Cardiac fibroblast (primary cell): ENCODE measurements at places on chromosomes 5 and 9.
A peak's percentile ranks its signal among the peaks of the same experiment; 100 is the strongest.

- DNase-seq, result no peak
These were observed 44.2 kb upstream of the STARD4 start for GRCh38 chr5:111556501-111556900.

DNA sequence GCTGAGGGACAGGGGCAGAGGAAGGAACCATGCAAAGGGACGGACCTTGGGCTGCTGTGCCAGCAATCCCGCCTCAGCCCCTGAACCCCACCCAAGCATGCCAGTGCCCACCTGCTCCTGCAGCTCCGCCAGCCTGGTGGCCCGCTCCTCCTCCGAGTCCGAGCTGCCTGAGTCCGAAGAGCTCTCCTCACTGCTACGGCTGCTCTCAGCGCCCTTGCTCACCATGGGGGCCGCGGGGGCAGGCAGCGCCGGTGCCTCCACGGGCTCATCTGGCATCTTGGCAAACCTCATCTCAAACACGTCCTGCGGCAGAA, 16.3 kb downstream of the BRD3OS start:
- DNase-seq, result no peak

- DNase-seq, result peak; percentile 49
These were observed 26.9 kb downstream of the GOLPH3 start for GRCh38 chr5:32147236-32147635.

DNA sequence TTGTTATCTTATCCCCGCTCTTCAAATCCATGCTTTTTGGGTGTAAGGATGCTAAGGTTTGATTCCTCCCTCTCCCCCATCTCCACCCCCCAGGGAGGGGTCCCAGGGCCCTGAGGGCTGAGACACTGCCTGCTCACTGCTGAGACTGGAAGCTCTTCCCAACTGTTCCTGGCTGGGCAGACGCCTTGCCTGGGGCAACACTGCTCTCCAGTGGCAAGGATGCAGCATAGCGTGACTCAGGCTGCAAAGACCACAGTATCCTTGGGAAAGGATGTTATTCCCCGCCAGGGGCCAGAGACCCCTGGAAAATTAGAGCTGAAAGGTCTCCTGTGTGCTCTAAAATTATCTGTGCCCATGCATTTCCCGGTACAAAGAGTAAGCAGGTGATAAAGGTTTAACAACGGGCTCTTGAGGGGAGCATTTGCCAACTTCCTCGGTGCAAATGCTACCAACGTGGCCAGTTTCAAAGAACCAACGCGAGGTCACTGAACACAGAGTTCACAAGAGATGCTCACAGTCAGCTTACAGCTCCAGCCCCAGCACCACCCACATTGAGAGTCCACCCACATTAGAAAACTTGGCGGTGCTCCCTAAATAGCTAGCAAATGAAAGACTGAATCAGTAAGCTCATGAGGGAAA, 271.9 kb downstream of the NSG2 start:
- peak; percentile 67 for DNase-seq

DNA sequence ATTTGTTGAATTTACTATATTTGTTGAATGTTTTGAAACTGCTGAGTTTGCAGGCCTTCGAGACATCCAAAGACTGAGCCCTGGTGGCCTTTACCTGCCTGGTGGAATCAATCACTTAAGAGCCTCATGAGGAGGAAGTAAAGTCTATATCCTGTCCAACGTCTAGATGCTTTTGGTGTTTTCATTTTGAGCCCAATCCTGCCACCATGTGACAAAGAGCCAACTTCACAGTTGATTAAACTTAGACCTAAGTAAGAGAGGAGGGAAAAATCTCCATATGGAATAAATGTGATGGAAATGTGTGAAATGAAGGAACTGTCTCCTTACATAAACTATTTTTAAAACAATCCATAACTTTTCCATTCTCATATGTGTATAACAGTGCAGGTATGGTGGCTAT, 220.1 kb downstream of the PRR16 start:
- peak; percentile 49 for DNase-seq

DNA sequence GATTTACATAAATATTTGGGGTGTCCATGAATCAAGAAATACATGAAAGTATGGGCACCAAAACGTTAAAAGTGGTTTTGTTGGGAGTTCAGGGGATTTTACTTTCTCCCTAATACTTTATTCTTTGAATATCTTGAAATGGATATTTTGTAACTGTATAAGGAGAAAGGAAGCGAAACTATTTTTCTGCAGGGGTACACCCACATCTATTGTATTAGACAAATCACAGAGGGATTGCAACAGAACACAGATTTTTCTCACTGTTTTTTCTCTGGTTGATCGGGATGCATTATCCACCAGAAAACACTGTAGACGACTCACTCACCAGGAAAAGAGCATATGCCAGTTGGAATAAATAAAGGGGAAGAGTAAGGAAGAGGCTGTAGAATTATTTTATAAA, 1.2 kb upstream of the RABGAP1 start:
- no peak for DNase-seq

DNA sequence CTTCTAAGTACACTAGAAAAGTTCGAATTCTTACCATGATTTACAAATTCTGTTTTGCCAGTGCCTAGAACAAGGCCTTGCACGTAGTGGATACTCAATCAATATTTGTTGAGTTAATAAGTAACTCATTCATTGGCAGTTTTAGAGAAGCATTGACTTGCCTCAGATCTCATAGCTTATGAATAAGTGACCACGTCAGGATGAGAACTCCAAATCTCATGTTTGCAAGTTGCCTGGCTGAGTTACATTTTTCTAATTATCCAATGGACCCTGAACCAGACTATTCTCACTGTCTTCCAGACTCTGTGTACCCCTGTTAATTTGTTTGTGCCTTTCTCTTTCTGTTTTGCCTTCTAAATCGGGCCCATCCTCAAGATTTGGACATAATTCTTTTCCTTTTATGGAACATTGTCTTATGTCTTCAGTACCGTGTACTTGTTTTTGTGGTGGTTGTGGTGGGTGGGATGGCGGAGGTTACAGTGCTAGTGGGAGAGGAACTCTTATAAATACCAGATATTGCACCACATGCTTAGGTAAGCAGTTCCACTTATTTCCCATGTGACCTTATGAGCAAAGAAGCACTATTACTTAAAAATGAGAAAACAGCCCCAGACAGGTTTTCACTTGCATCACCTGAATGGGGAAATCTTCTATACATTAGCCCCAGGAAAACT, 96.3 kb downstream of the UNC13B start:
- DNase-seq, result no peak

DNA sequence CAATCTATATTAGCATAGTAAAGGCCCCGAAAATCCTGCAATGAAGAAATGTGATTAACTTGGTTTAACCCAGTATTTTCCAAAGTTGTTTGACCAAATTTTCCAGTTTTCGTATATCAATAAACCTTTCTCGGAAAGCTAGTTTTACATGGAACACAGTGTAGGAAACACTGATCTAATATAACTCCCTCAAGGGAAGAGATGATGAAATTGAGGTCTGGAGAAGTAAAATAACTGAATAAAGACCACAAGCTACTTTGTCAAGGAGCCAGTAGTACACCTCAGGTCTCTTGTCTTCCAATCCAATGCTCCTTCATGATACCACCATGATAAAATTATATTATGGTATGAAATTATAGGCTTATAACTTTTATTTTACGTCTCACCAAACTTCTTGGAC, 118.1 kb upstream of the TARS1 start:
- peak; percentile 39 for DNase-seq

DNA sequence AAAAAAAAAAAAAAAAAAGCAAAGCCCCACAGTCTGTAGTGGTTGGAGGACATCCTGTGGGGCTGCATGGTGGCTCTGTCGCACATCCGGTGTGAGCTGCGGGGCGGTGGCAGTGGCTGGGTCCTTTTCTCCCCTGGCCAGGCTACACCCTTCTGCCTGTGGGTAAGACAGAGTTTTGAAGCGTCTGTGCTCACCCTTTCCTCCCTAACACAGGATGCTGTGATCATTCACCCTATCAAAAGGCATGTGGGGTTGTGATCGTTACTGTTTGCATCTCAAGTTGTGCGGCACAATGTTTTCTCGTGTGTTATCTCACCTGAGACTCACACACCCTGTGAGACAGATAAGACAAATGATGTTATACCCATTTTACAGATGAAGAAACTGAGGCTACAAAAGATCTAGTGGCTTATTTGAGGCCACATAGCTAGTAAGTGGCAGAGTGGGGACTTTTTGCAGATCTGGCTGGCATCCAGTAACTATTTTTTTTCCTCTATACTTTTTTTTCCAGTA, 17.5 kb downstream of the IRF1 start:
- DNase-seq, result no peak

GRCh38 chr9:37408933-37409710, 13.4 kb upstream of the GRHPR start:
- no peak for DNase-seq

GRCh38 chr9:126689027-126689825, 75.5 kb downstream of the LMX1B start:
- no peak for DNase-seq

DNA sequence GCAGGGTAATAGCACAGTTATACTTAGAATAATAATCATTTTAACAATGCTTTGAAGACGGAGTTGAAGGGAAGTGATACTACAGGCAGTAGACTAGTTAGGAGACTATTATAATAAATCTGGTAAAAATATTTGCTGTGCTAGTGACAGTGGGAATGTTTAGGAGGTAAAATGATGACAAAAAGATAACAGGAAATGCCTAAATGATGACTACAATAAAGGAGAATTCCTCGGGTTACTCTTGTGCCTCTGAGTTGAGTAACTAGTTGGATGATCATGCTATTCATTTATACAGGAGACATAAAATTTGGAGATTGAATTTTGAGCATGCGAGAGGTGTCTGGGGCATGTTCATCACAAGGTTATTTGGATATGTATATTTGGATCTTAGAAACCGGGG, 32.2 kb upstream of the PAM start:
- DNase-seq, result peak; percentile 81

GRCh38 chr5:14156290-14156649, 13.1 kb downstream of the TRIO start:
- no peak for DNase-seq

- DNase-seq, result no peak
These were observed 216.3 kb downstream of the KIAA0825 start for GRCh38 chr5:94402096-94402495.

GRCh38 chr5:127666043-127666716, 17.3 kb downstream of the CTXN3 start:
- peak; percentile 33 for DNase-seq

- no peak for DNase-seq
These were observed 96.5 kb downstream of the GADD45G start for GRCh38 chr9:89701221-89701798.

- peak; percentile 60 for DNase-seq
These were observed 16.2 kb downstream of the PGGT1B start for GRCh38 chr5:115246361-115246991.

DNA sequence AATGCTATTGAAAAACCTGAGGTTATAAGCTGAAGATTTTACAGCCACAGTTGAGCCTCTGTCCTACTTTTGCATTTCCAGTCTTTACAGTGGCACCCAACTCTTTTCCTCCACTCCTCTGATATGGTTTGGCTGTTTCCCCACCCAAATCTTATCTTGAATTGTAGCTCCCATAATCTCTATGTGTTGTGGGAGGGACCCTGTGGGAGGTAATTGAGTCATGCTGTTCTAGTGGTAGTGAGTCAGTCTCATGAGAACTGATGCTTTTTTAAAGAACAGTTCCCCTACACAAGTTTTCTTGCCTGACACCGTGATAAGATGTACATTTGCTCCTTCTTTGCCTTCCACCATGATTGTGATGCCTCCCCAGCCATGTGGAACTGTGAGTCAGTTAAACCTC, 646.1 kb upstream of the SEMA6A start:
- DNase-seq, result peak; percentile 37

DNA sequence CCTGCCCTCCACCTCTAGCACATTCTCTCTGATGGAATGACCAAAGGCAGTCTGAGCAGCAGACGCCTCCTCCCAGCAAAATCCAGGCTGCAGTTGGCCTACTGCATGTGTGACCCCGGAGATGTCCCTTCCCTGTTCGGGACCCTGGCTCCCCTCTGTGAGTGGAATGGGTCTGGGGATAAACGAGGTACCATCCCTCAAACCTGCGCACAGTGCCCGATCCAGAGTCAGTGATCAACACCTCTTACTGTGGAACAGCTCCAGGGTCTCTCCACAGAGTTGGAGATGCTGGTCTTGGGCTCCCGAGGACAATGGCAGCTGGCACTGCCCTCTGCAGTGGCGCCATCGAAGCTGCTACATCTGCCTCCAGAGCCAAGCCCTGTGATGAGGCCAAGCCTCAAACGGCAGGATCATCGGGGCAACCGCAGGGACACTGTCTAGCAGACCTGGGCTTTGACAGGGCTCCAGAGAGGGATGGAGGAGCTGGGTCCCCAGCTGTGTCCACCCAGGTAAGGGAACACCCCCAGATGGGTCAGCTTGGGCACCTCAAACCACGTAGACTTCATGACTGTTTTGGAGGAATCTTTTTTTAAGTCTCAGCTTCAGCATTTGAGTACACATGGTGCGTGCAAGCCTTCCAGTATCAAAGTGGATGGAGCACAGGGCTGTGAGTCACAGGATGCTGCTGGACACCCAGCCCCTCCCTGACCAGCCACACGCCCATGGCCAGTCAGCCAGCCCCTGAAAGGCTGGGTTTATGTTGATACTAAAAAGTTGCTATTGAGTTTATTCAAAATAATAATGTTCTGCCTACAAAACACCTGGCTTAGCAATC, 13.0 kb downstream of the MED10 start:
- DNase-seq, result peak; percentile 71

- peak; percentile 52 for DNase-seq
These were observed 159.4 kb downstream of the CEMIP2 start for GRCh38 chr9:71608825-71609447.
